ENCODE measurements at places on chromosomes 7 and 10. TPM values are rescaled to one million over a fixed set of nuclear protein-coding genes. Genes with fewer than 3 reads are reported as not detected.

DNA sequence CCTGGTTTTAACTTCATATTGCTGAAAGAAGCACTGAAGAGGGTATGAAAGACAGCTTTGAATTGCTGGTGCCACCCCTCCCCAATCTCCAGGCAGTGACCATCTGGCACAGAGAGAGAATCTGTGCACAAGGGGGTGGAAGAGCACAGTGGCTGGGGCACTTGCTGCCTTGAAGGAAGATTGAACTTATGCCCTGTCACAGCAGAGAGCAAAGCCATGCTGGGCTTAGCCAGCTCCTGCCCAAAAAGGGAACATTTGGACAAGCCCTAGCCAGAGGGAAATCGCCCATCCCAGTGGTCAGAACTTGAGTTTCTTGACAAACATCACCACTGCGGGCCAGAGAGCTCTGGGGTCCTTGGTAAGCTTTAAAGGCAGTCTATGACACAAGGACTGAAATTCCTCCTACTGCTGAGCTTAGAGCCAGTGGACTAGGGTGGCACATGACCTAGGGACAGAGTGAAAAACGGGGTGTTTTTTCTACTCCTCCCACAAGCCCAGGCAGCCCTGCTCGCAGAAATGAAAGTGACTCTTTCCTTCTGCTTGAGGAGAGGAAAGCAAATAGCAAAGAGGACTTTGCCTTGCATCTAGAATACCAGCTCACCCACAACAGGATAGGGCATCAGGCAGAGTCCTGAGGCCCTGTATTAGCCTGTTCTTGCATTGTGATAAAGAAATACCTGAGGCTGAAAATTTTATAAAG is 257.2 kb downstream of the CTNNA3 start:
- no peak for DNase-seq

DNA sequence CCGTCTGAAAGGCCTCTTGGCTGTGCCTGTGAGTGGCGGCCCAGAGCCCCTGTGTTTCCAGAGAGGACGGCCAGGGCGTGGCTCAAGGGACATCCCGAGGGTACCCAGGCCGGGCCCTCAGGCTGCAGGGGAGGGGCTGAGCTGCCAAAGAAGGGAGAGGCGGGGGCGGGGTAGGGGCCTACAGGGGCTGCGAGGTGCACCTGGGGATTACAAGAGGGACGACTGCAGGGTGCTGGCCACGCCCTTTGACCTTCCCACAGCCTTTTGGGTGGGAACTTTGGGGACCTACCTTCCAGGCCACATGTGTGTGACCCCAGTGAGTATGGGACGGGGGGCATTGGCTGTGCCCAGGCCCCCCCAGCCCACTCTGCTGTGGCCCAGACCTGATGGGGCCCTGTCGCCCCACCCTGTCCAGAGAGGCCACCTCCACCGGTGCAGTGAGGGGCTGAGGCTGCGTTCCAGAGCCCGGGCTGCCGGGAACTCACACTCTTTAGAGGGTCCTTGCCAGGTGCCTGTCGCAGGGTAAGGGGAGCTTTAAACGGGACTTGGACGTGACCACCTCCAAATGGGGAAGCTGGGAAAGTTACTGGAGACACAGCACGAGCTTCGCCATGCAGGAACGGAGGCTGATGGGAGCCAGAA is 19.0 kb upstream of the NKX6-2 start:
- no peak for DNase-seq

DNA sequence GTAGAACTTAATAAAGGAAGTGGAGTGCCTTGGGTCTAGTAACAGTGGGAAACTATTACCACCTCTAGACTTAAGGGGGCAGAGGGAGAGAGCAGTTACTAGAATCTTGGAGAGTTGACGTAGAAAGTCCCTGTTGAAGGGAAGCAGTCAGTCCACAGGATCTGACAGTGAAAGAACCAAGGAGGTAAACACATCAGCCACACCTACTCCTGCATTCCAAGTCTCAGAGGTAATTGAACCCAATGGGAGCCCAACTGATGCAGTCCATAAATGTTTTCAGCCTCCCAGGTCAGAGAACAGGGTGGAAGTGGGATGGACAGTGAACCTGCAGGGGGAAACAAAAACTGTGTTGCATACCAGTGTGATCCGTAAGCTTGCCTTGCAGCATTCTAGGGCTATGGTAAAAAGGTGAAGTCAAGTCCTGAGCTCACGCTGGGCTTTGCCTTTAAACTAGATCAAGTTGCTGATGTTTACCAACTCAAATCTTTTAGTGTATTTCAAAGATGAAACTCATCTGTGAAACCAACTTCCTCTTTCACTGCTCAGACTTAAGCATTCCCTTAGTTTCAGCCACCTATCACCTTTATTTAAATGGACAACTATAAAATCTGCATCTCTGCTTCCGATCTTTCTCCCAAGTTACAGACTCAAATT is 57.2 kb downstream of the SLC16A12 start:
- DNase-seq = no peak

DNA sequence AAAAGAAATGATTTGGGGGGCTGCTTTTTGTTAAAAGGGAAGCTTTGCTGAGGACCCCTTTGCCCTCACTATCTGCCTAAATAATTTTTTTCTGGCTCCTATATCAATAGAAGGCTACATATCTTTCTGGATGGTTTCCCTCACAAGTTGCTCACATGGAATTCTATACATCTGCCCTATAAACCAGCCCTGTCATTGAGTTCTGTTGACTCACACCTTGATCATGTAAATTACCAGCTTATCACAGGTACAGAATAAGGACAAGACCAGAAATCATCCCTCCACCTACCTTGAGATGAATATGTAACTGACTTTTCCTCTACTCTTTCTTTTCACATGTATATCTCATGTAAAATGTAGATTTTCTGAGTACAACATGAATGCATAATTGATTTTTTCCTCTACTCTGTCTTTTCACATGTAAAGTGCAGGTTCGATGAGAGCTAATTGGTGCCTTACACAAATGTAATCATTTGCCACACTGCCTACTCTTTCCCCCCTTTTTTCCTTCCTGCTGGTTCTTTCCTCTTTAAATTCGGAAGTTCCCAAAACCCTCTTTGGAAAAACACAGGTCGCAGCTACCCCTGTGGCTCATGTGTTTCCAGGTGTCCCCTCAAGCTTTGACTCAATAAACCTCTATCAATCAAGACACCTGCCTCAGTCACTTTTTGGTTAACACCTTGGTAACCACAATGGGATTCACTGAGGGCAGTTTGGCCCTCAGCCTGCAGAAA is 12.5 kb downstream of the CYP3A43 start:
- DNase-seq = no peak

GRCh38 chr10:33712825-33713224 is 378.4 kb upstream of the NRP1 start:
- DNase-seq = no peak

GRCh38 chr7:142111499-142111898 is at the start of gene MGAM2:
MGAM2 (plus strand) TSS chr7:142111718; CDS start chr7:142116874, 5,156 bp downstream.
- no peak for DNase-seq

DNA sequence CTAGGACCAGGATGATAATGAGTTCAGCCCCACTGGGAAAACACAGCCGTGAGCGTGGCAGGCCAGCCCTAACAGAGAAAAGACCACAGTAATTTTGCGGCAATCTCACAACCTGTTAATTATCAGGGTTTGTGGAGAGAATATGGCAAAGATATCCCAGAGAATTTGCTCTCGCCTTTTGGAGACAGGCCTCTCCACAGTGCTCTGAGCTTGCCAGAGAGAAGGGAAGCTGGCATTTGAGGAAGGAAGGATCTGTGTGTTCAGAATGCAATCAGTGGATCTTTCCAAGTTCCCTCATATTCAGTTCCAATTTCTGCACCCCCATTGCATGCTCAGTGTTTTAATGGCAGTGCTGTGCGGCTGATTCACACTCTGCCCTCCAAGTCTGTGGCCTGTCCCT is 60.2 kb downstream of the PLPP4 start:
- DNase-seq = no peak

DNA sequence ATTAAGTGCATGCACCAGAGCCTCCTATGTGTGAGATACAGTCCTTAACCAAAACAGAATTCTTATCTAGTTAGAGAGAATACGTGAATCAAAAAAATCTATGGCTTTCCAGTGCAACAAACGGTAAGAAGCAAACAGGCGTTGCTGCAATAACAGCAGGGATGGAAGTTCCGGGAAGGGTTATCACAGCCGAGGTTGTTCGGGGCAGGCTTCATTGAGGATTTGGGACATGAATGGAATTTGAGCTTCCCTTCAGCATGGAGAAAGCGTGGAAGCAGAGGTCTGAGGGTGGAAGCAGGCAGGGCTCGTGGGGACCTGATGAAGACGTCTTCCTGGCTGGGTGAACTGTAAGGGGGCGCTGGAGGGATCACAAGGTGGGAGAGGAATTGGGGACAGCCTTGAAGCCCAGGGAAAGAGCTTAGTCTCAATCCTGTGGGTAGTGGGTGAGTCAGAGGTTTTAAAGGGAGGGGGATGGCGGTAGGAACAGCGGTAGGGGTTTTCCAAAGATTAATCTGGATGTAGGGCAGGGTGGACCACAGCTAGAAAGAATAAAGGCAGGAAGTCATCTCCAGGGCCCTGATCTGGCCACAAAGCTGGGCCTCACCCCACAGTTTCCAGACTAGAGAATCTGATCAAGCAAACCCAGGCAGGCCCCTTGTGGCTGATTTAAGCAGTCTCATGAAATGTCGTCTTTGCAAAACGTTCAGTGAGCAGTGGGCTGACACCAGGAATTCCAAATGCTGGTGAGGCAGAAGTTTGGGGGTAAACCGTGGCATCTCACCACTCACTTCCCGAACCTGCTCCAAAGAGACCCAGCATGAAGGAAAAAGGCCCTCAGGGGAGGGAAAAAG is 65.1 kb downstream of the CALML3 start:
- no peak for DNase-seq

- no peak for DNase-seq
Observed at GRCh38 chr10:28241741-28242399, 61.0 kb downstream of the MPP7 start.

DNA sequence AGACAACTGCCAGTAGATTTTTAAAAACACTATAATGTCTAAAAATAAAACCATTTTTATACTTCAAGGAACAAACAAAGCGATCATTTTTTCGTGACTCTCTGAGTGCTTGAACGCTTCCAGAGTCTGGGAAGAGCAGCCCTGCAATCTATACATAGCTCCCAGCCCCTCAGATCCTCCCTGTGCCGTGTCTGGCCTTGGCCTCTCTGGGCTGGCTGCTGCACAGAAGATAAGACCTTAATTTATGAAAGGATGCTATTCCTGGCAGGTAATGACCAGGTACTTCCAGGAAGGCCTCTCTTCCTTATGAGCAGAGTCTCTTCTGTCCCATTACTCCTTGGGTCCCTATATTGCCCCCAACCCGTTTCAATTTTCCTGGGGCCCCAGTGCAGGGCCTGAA is 200.9 kb upstream of the AOAH start:
- DNase-seq = no peak

GPR37 gene
- not detected for total RNA-seq

DNA sequence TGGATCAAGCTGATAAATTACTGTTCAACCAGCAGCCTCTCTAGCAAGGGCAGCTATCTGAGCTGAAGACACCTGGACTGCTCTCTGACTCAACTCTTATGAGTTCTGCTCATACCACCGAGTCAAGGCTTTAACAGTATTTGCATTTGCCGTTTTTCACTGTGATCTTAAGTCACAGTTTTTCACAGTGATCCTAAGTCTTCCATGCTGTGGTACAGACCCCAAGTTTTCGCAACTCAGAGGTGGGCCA is 31.3 kb downstream of the PIP4K2A start:
- no peak for DNase-seq

- DNase-seq = no peak
Observed at GRCh38 chr10:84991301-84991700, 662.9 kb downstream of the CCSER2 start.

- DNase-seq = no peak
Observed at GRCh38 chr7:22008683-22009082, 63.0 kb upstream of the CDCA7L start.

- DNase-seq = no peak
Observed at GRCh38 chr7:81195033-81195432, 276.2 kb upstream of the SEMA3C start.

OPN1SW gene
- not detected for total RNA-seq

DNA sequence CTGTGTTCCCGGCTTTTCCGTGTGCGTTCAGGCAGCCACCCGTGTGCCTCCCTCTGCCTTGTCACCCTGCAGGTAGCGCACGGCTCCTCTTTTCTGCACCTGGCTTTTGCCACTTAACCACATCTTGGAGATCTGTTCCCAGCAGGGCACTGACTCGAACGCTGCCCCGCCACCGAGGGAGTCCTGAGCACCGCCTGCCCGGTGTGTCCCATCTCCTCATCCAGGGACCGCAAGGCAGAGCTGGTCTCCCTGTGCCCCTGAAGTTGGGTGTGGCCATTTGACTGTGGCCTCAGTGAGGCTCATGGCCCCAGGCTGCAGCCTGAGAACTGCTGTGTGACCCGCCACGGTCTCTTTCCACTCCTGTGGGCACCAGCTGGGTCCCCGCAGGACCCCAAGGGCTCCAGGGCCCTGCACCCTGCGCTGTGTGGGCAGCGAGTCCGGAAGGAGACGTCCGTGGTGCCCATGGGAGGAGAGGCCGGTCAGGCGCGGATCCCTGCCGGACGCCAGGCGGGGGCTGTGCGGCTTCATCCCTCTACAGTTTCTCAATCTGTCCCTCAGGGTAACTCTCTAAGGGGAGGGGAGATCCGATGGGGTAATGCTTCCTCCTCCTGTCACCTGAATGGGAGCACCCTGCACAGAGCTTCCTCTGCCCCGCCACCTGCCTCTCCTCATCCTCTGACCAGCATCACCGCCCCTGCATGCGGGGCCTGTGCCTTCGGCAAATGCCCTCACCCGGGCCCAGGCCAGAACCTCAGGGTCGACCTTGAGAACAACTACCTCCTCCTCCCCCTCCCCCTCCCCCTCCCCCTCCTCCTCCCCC is 1.8 kb upstream of the INTS1 start:
- DNase-seq = peak; percentile 66

- peak; percentile 59 for DNase-seq
Observed at GRCh38 chr7:1040790-1041189, 3.6 kb upstream of the GPR146 start.

DNA sequence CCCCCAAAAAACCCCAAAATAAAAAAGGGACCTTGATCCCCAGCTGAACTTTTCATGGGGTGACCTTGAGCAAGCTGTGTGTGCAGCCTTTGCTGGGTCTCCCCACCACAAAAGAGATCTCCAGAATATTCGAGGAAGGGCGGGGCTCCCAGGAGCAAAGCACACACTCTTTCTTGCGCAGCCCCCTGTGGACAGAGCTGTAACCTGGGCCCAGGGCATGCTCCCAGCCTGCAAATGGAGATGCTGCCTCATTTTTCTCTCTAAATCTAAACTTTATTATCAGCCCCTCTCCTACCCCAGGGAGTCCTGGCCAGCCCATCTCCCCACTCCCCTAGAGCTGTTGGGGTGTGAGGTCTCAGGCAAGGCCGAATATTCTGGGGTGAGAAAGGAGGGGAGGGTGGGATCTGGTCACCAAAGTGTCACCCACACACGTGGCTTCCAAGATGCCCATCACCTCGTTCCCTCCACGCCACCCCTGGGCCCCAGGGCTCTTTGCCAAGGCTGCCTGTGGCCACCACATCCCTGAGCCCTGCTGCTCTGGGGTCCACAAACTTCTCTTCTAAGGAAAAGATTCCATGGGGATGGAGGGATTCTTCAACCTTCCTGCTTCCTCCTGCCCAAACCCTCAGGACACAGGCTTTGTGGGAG is 1.7 kb upstream of the CALML3 start:
- DNase-seq = no peak

ZNF736 gene
- total RNA-seq = 3.4 TPM

Measured in Right ventricle myocardium inferior (tissue), 1 donor.